Stimulated activated CD4-positive, alpha-beta T cell treated with anti-CD3 and anti-CD28 coated beads, Interleukin-15, amount 100 ng/mL, for 1 hour (primary cell): ENCODE measurements at places on chromosomes 4 and X.

DNA sequence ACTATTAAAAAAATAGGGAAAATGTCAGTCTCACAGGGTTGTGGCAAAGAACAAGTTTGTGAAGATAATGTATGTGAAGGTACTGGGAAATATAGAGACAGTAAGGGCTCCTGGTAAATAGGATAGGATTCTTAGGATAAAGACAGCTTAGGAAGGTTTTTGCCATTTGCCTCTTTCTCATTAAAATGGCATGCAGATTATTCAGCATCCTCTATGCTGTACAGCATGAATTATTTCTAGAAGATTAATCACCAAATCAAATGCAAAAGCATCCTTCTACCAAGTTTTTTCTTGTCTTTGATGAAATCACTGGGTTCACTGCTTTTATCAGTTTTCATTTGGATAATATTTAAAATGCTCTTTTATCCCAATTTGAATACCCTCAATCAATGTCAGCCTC is 142.8 kb downstream of the NDST3 start:
- DNase-seq: no peak

DNA sequence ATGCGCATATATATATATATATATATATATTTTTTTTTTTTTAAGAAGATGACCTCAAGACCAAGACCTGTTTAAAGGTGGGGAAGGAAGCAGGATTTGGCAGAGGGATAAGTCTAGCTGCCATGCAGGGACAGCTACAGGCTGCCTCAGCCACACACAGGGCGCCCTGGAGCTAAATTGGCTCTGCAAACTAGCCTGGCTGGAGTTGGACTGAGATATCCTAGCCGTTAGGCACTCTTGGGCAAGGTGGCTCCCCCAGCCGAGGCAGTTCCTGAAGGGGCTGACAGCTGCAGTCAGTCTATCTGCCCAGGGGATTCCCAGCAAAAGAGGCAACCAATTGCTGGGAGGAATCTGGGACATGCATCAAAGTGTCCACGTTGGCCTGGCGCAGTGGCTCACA is 21.9 kb downstream of the TRIML1 start:
- no peak for DNase-seq

GRCh38 chr4:72777436-72777835 is 208.4 kb upstream of the ADAMTS3 start:
- no peak for DNase-seq

- DNase-seq: no peak
Observed at GRCh38 chr4:112859456-112860184, 189.8 kb upstream of the ANK2 start.

DNA sequence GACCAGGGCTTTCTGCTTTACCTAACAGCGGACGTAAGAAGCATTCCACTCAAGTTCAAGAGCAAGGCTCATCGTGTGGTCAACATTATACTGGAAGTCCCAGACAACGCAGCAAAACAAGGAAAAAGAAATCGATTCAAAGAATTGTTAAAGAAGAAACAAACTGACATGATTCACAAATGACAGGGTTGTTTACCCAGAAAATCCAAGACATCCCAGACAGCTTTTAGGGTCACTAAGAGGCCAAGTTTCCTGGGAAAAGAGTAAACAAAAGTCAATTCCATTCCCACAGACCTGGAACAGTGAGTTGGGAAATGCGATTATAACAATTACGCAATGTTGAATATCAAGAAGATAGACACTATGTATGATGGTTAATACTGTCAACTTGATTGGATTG is 21.5 kb upstream of the HTRA3 start:
- DNase-seq: no peak

GRCh38 chrX:153857348-153857903 is 27.1 kb upstream of the PDZD4 start:
- no peak for DNase-seq

DNA sequence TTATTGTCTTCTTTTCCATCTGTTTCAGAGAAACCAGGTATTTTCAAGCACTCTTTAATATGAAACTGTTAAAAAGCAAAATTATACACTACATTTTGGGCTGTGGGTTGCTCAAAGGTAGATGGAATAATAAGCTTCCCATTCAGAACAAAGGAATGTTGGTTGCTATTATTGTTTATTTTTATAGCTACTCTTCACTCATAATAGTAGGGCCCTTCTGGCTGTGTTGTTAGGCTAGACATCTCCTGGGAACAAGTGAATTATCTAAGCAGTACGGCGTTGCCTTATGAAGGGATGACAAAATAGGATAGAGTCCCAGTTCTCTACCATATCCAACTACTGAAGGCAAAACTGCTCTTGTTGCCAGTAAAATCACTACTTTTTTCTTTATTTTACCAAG is 34.2 kb downstream of the TENM3 start:
- no peak for DNase-seq

DNA sequence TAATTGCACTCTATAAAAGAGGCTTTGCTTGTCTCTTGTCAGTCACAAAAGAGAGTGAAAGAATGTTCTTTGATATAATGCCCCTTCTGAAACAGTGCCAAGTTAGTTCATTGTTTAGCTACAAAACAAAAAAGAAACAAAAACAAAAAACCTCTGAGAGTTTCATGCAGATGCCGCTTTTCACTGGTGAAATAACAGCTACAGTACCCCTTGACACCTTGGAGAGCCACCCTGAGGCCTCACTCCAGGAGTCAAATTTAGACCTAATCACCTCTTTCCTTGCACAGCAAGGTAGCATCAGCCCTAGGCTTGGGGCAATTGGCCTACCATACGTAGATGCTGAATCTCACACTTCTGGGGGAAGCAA is 185.2 kb downstream of the UNC5C start:
- DNase-seq: no peak

DNA sequence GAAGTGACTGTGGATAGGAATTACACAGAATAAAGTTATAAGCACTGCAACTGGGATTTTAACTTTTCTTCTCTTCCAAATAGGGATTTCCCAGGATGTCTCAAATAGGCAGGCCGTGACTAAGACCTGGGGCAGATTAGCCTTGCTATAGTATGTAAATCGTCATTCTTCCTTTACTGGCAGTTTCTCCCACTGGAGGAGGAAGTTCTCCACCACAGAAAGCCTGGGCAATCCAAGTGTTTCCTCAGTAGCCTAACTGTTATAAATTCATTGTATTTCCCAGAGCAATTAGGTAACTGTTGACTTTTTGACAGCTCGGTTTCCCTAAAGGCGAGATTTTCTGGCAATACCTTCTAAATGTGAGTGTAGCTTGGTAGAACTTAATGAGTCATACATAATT is at the start of gene TNIP3:
TSS of gene TNIP3 (minus strand) at position 31 of the 400 bp plus-strand sequence. CDS start 196 bp downstream, outside the sequence.
- DNase-seq: no peak
